ENCODE measurements at places on chromosomes 3 and 15.

GRCh38 chr3:72663429-72663828 is 184.8 kb downstream of the SHQ1 start:
- no peak for DNase-seq

- DNase-seq = no peak
These were observed 29.9 kb upstream of the GHSR start for GRCh38 chr3:172478116-172478515.

GRCh38 chr15:52765785-52766184 is 24.4 kb downstream of the ONECUT1 start:
- no peak for DNase-seq

DNA sequence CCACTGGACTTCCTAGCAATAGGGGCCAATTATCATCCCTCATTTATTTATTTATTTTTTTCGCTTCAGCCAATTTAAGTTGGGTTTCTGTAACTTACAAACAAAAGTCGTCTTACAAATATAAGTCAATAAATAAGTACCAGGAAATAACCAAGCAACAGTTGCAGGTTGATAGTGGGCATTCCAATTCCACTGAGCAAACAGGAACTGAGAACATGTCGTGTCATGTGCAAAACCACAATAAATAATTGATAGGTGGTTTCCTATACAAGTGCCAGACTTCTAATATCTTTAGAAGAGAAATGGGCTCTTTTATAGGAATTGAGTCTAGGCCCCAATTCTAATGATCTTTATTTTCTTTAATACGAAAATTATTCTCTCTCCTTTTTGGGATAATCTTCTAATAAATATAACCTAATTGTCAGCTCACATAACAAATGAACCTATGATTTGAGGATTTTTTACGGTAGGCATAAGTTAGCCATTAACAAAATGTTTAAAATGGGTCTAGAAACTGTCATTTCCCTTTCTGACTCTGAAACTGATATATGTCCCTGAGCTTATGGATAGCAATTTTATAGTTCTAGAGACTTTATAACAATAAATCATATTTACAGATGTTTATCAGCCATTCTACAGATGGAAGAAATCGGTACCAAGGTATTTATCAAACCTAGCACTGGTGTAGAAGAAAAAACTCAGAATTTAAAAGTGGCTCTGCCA is 571.8 kb downstream of the FOXP1 start:
- DNase-seq = no peak

DNA sequence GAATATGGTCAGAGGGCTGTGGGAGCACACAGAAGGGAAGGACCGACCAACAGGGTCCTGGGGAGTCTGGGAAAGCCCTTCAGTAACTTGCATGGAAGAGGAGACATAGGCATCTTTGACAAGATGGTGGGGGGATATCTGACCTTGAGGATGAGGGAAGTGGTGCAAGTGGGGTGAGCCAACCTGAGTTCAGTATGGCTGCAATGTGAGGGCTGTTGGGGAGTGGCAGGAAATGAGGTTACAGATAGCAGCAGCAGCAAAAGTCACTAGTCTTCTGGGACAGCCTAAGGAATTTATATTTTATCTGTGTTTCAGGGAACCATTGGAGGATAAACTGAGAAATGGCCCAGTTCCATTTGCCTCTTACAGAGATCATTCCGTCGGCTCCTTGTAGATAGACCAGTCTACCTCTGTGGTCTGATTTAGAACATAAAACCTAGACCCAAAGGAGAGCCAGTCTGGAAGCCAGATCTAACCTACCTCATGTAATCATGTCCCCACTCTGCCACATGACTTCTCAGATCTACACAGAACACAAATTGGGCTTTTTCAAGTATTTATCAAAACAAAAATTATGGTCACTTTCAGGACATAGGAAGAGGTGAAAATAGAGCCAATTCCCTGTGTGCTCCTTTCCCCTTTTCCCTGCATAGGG is 75.6 kb downstream of the ST6GAL1 start:
- DNase-seq = no peak

DNA sequence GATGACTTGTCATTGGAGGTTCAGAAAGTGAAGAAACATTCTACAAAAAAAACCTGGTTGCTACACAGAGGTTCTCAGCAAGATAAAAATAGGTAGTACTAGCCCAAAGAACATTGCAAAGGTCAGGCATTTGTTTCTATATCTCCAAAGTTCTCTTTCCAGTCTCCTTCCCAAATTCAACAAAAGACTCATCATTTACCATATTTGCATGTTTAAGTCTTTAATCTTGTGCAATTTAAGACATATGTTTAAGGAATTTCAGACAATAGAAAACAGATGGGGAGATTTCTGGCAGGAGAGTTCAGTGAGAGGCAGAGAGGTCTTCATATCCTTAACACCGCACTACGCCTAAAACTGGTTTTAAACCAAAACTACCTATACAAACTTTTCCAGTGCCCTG is 173.8 kb upstream of the THBS1 start:
- DNase-seq = no peak

DNA sequence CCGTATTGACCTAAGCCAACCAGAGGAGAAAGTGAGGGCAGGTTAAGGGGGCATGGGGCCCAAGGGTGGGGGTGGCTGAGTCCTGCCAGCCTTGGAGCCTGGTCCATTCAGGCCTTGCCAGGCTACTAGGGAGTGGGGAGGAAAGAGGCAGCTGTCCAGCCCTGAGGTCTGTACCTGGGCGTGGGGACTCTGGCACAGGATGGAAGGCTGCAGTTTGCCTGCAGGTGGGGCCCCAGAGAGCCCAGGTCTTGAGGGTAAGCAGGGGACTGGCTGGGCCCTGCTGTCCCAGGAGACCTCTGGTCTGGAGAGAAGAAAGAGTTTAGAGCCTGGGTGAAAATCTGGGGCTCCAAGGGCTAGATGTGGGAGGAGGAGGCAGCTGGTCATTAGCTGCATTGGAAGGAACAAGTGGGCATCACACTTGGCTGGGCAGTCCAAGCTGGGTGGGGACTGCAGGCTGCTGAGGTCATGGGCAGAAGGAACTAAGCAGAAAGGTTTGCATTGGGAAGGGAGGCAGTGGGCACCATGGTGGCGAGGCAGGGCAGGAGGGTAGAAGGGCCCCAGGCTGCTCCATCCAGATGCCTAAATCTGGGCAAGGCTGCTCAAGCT is 108.4 kb downstream of the OXNAD1 start:
- no peak for DNase-seq

- no peak for DNase-seq
These were observed 100.0 kb upstream of the KBTBD8 start for GRCh38 chr3:66898155-66898554.

GRCh38 chr3:48364840-48365239 is 7.2 kb upstream of the FBXW12 start:
- no peak for DNase-seq

DNA sequence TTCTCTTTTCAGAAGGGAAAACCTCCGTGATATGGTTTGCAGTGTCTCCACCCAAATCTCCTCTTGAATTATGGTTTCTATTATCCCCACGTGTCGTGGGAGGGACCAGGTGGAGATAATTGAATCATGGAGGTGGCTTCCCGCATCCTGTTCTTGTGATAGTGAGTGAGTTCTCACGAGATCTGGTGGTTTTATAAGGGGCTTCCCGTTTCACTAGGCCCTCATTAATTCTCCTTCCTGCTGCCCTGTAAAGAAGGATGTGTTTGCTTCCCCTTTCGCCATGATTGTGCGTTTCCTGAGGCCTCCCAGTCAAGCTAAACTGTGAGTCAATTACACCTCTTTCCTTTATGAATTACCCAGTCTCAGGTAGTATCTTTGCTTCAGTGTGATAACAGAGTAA is 692.7 kb upstream of the GRM7 start:
- no peak for DNase-seq

- no peak for DNase-seq
These were observed 226.0 kb downstream of the KLF13 start for GRCh38 chr15:31552482-31553099.

DNA sequence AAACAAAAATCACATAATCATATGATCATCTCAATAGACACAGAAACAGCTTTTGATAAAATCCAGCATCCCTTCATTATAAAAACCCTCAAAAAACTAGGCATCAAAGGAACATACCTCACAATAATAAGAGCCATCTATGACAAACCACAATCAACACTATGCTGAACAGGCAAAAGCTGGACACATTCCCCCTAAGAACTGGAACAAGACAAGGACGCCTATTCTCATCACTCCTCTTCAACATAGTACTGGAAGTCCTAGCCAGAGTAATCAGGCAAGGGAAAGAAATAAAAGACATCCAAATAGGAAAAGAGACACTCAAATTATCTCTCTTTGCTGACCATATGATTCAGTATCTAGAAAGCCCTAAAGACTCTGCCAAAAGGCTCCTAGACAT is 54.9 kb upstream of the SLC12A8 start:
- DNase-seq = no peak

GRCh38 chr3:45642731-45643152 is 46.5 kb upstream of the SACM1L start:
- DNase-seq = no peak

DNA sequence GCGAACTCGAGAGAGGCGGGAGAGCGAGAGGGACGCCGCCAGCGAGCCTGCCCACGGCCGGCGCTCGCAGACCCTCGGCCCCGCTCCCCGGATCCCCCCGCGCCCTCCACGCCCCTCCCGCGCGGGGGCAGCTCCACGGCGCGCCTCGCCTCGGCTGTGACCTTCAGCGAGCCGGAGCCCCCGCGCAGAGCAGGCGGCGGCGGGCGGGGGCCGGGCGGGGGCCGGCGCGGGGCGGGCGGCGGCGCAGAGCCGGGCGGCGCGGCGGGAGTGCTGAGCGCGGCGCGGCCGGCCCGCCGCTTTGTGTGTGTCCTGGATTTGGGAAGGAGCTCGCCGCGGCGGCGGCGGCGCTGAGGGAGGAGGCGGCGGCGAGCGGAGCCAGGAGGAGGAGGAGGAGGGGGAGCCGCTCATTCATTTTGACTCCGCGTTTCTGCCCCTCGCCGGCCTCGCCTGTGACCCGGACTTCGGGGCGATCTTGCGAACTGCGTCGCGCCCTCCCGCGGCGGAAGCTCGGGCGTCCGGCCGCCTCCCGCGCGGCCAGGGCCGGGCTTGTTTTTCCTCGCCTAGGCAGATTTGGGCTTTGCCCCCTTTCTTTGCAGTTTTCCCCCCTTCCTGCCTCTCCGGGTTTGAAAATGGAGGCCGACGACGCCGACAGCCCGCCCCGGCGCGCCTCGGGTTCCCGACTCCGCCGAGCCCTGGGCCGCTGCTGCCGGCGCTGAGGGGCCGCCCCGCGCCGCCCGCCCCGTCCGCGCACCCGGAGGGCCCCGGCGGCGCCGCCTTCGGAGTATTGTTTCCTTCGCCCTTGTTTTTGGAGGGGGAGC is 524 bp downstream of the IGF1R start:
- no peak for DNase-seq

DNA sequence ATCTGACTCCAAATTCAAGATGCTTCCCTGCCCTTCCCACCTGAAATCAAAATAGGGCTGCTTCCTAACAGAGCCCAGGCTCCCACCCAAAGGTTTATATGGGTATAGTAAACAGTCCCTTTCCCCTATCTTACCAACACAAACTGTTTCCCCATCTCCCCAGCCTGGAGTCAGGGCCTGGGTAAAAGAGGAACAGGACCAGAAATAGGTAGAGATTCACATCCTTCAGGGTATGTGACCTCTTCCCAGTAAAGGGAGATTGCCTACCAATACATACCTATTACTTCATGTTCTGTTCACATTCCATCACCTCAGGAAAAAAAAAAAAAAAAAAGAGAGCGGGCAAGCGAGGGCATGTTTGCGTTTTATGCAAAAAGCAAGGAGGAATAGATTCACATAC is 9.7 kb upstream of the SHF start:
- DNase-seq = no peak

DNA sequence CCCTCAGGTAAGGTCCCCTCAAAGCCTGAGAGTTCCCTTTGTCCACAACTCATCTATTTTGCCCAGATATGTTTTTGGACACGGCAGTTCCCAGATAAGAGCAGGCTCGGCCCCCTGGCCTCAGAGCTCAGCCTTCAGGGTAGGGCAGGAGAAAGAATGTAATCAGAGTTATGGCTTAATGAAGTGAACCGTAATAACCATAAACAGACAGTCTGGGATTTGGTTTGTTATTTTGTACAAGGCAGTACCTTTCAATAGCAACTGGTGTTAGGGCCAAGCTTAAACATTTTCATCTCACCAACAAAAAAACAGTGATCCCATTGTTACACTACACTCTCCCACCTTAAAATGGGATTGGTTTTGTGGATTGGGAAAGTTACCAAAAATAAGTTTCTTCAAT is 12.2 kb upstream of the ALDH1A3 start:
- DNase-seq = no peak

- no peak for DNase-seq
These were observed 505.4 kb downstream of the ZIC1 start for GRCh38 chr3:147914532-147914931.

DNA sequence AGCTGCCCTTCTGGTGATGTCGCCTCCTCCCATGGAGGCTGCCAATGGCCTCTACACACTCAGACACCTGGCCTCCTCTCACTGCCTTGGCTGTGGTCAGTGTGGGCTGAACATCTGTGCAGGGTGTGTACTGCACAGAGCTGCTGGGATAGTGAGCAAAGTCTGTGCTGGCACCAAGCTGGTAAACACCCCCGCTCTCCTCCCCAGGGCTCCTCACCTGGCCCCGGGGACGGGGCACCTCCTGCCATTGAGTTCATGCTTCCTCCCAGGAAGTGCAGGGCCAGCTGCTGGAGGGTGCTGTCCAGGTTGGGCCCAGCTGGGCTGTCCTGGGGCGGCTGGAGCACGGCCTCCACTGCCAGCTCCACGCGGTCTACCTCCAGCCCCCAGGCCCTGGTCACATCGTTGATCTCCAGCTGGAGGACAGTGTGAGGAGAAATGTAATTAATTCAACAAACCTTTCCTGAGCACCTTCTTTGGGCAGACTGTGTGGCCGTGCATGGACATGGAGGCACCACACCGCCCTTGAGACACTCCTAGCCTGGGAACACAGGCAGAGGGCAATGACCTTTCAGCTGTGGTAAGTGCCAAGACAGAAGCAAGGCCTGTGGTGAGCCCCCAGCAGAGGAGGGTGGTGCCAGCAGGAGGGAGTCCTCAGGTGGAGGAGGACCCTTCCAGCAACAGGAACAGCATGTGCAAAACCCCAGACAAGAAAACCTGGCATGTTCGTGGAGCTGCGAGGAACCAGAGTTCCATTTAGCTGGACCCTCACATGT is 6.8 kb downstream of the STOML1 start:
- no peak for DNase-seq

GRCh38 chr3:9915254-9916141 is 1.4 kb upstream of the IL17RC start:
- DNase-seq = no peak

DNA sequence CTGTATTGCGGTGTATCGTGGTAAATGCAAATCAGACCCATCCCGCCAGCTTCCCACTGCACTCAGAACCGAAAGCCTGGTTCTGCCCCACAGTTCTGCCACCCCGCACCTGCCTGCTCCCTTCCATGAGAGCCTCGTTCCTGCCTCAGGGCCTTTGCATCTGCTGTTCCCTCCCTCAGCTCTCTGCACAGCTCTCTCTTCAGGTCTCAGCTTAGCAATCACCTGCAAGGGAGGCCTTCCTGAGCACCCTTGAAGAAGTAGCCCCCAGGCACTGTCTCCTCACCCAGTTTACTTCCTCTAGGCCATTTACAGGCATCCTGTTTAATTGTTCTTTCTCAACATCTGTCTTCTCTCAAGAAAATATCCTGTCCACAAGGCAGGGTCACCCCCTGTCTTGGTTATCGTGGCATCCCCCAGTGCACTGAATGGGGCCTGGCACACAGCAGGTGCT is 13.3 kb upstream of the IQSEC1 start:
- DNase-seq = no peak

Data from stimulated activated CD8-positive, alpha-beta memory T cell treated with anti-CD3 and anti-CD28 coated beads, Interleukin-15, amount 100 ng/mL, for 1 hour (primary cell).